ENCODE measurements at places on chromosomes 5 and 9.

DNA sequence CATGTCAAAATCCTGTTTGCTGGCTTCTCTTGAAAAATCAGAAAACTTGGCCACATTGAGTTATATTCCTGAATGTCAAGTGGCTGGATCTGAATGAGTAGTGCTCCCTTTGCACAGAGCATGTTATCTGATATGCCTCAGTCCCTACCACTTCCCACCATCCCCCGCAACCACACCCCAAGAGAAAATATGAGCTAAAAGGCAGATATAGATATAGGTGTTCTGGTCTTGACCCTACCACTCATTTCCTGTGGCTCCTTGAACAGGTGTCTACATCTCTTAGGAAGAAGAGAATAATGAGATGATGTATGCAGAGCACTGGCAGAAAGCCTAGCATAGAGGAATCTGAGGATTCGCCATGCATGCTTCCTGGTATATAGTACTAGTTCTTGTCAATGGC is 6.6 kb upstream of the CYSTM1 start:
- no peak for DNase-seq

- no peak for DNase-seq
These were observed 24.7 kb upstream of the FCN2 start for GRCh38 chr9:134855900-134856377.

- no peak for DNase-seq
These were observed 18.4 kb downstream of the FAM219A start for GRCh38 chr9:34440017-34440416.

- no peak for DNase-seq
These were observed 7.5 kb downstream of the DCTN4 start for GRCh38 chr5:150751096-150751891.

GRCh38 chr5:140982083-140982716 is 15.9 kb downstream of the PCDHAC2 start:
- no peak for DNase-seq

- DNase-seq: no peak
These were observed 9.3 kb downstream of the CAST start for GRCh38 chr5:96671441-96671840.

DNA sequence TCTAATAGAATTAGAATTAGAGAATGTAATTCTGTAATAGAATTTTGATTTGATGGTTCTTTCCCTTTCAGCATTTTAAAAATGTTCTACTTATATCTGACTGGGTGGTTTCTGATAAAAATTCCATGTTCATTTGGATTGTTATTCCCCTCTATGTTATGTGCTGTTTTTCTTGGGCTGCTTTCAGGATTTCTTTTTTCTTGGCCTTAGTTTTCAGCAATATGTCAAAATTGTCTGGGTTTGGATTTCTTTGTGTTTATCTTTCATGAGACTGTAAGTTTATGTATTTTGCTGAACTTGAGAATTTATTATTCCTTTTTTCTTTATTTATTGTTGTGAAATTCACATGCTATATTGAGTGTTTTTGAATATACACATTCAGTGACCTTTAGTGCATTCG is 189.1 kb downstream of the RANBP17 start:
- DNase-seq: no peak
